SK-N-SH (cell line): ENCODE measurements at places on chromosomes 3 and 15. TPM values are rescaled to one million over a fixed set of nuclear protein-coding genes. Genes with fewer than 3 reads are reported as not detected.

SCN5A gene
- 0.18 and 0.21 TPM in 2 replicates for polyA plus RNA-seq

GOLGA6L10 gene
- polyA plus RNA-seq, result 0.10 and 0.18 TPM in 2 replicates

DNAH1 gene
- 5.1 and 6.7 TPM in 2 replicates for polyA plus RNA-seq

AAGAB gene
- 24.9 and 32.8 TPM in 2 replicates for polyA plus RNA-seq

SCAANT1 gene
- not detected in 2 replicates for polyA plus RNA-seq

AADAC gene
- 1.2 and 3.5 TPM in 2 replicates for polyA plus RNA-seq

GOLGA8J gene
- polyA plus RNA-seq, result not detected in 2 replicates

TLR9 gene
- 0.12 TPM in 1 of 2 replicates, not detected in the other for polyA plus RNA-seq

TM4SF1 gene
- polyA plus RNA-seq, result 209 and 257 TPM in 2 replicates

MORC1 gene
- not detected in 2 replicates for polyA plus RNA-seq

LIPC gene
- polyA plus RNA-seq, result not detected in 2 replicates

NDN gene
- polyA plus RNA-seq, result 23.3 and 31.6 TPM in 2 replicates

ITPR1 gene
- polyA plus RNA-seq, result 5.9 and 8.0 TPM in 2 replicates

GALNT15 gene
- polyA plus RNA-seq, result 4.7 and 6.5 TPM in 2 replicates

LRRC3B gene
- polyA plus RNA-seq, result not detected in 2 replicates

GABRB3 gene
- polyA plus RNA-seq, result 0.10 and 0.75 TPM in 2 replicates

GABRR3 gene
- not detected in 2 replicates for polyA plus RNA-seq

TRPM1 gene
- not detected in 2 replicates for polyA plus RNA-seq
